HCT116 (cell line): ENCODE measurements at places on chromosomes 11 and 22.
A peak's percentile ranks its signal among the peaks of the same experiment; 100 is the strongest.

- no peak for DNase-seq
Measured at GRCh38 chr11:73465023-73465675, 89.0 kb downstream of the RELT start.

- no peak for DNase-seq
Measured at GRCh38 chr11:133711545-133711944, 133.8 kb downstream of the SPATA19 start.

GRCh38 chr11:45739866-45740265, 65.1 kb upstream of the SLC35C1 start:
- DNase-seq: no peak

GRCh38 chr11:36352922-36353321, 56.8 kb downstream of the PRR5L start:
- no peak for DNase-seq

DNA sequence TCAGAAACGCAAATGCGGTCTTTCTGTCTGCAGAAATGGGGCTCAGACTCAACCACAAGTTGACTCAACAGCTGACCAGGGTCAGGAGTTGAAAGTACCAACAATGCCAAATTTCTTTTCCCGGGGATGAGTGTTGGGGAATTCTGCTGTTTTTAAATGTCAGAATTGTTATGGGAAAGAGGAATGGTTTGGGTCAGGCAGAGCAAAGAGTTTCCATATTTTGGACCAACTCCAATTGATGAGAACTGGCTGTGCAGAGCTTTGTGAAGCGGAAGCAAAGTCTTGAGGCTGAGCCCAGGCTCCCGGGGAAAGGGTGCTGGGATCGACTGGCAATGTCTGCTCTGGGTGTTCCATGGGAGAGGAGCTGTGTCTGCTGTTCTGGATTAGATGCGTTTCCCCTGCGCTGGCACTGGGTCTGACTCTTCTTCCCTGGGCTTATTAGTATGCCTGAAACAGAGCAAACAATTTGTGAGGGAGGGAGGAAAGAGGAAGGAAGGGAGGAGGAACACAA, 36.2 kb downstream of the TXN2 start:
- no peak for DNase-seq

GRCh38 chr11:97703851-97704250, 1314.0 kb downstream of the JRKL start:
- no peak for DNase-seq

DNA sequence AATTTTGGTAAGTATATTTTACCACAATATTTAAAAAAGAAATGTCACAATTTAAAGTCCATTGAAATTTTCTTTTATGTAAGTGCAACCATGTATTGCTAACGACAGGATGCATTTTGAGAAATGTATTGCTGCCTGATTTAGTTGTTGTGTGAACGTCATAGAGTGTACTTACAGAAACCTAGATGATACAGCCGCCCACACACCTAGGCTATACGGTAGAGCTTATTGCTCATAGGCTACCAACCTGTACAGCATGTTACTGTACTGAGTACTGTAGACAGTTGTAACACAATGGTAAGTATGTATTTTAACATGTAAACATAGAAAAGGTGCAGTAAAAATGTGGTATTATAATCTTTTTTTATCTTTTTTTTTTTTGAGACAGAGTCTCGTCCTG, 48.1 kb downstream of the CBL start:
- DNase-seq: no peak

DNA sequence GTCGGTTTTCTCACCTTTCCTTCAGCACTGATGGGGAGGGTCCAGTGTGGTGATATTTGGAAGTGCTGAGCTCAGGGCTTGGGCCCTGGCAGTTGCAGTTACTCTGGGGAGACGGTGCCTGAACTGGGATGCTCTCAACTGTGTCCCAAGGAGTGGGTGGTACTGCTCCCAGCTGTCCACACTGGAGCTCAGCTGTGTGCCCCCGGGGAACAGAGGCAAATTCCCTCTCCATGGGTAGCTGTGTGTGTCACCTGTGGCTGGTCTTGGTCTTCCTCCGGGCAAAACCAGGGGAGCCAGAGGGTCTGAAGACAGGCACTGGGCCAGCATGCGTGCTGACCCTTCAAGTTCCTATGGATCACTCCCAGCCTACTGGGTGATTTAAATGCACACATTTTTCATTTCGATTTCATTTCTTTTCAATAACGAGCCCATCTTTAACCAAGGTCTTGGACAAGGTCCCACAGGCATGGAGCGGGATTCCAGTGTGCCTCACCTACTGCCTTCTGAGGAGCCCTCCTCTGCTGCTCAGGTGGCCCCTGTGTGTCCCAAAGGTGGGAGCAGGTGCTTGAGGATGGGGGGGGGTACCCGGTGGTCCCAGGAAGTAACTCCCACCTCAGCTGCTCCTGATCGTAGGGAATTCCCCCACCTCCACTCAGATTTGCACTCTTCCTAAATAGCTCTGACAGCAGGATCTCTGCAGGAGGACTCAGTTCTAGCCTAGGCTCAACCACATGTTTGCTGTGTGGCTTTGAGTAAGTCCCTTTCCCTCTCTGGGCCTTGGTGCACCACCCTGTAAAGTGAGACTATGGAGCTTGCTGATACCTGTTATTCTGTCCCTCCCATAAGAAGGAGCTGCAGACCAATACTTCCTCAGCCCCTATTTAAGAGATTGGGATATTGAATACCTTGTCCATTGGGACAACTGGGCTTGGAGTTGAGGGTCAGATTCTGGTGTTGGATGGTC, 16.8 kb downstream of the PRDM11 start:
- DNase-seq: no peak

GRCh38 chr11:26025676-26026075, 306.3 kb upstream of the ANO3 start:
- no peak for DNase-seq

GRCh38 chr11:92269021-92269420, 44.4 kb downstream of the FAT3 start:
- DNase-seq: no peak

GRCh38 chr11:123406441-123407129, 23.5 kb upstream of the GRAMD1B start:
- DNase-seq: no peak

DNA sequence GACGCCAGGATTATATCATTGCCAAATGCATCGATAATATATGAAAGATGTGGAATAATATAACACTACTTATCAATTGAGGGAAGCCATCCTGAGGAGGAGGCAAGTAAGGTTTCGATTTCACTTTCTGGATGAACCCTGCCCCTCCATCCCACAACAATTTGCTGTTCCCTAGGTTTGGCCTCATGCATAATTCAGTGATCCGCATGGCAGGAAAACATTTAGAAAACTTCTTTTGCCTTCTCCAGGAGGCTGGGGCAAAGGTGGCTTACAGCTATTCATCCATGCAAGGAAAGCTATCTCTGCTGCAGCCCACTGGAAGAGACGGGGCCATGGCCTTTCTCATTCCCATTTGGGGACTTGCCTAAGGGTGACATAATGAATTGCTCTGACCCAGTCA, 489.4 kb upstream of the CADM1 start:
- DNase-seq: no peak

DNA sequence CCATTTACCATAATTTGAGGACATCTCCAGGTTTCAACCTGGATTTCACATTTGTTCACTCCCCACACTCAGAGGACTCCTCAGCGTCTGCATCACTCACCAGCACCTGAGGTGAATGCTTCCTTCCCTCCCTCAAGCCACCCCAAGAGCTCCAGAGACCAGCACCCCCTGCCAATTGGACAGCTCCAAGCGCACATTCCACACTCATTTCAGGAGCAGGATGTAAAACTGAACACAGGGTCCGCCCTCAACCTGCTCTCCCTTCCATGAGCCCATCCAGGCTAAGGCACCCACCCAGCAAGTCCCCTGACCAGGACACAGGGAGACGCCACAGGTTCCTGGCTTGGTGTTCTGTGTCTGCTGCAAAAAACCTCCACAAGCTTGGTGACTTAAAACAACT, 3.9 kb downstream of the SCGB1D1 start:
- no peak for DNase-seq

GRCh38 chr11:16456366-16456765, 100.0 kb upstream of the SOX6 start:
- no peak for DNase-seq

DNA sequence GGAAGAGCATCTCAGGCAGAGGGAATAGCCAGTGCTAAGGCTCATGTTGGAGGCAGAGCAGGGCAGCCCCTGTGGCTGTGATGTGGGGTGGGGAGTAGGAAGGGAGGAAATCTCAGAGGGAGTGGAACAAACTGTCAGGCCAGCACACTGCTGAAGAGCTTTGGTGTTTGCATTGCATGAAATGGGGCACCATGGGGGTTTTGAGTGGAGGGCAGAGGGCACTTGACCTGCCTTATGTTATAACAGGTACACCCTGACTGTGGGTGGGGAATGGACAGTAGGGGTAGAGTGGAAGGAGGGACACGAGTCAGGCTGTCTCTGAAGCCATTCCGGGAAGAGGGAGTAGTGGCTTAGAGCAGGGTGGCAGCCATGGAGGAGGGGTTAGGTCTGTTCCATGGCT, 24.0 kb downstream of the PRDM11 start:
- no peak for DNase-seq

DNA sequence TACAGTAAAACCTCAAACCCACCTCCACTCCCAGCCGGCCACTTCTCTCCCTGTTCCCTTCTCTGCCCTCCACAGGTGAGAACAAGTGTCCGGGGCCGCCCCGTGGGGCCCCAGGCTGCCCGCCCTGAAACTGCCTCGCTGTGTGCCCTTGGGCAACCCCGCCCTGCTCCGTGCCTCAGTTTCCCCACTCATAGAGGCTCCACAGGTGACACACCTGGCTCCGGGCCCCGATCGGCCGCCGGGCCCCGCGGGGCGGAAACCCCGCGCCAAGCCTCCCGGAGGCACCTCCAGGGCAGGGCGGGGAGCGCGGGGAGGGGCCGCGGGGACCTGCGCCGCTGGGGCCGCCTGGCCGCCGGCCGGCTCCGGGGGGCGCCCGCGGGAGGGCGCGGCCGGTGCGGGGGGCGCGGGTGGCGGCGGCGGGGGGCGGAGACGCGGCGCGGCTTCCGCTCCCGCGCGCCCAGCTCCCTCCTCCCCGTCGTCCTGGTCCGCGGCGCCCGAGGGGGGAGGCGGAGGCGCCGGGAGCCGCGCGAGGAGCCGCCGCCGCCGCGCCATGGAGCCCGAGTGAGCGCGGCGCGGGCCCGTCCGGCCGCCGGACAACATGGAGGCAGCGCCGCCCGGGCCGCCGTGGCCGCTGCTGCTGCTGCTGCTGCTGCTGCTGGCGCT, at the start of gene LRP5:
LRP5 (plus strand) TSS at position 475 of the 663 bp plus-strand sequence; CDS start at position 599, 124 bp downstream.
- DNase-seq: no peak

- DNase-seq: no peak
Measured at GRCh38 chr11:66363805-66364535, 7.6 kb downstream of the SLC29A2 start.

DNA sequence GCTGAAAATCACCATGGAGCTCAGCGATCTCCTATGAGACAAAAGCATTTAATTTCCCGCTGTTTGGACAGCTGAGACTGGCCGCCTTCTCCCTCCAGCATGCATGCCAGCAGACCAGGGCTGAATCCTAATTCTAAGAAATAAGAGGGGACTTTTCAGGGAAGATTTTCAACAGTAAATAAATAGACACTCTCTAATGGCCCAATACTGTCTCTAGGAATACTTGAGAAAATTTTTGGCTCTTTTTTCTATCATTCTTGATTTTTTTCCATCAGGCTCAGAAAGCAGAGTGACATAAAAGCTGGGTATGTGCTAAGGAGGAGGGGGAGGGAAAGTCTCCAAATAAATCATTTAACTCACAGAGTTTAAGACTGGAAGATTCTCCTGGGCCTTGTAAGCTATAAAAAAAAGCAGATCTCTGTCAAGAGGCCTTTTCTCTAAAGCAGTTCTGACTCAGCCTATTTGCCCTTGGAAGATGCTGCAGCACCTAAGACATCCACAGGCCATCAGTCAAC, 17.6 kb upstream of the SPON1 start:
- no peak for DNase-seq

DNA sequence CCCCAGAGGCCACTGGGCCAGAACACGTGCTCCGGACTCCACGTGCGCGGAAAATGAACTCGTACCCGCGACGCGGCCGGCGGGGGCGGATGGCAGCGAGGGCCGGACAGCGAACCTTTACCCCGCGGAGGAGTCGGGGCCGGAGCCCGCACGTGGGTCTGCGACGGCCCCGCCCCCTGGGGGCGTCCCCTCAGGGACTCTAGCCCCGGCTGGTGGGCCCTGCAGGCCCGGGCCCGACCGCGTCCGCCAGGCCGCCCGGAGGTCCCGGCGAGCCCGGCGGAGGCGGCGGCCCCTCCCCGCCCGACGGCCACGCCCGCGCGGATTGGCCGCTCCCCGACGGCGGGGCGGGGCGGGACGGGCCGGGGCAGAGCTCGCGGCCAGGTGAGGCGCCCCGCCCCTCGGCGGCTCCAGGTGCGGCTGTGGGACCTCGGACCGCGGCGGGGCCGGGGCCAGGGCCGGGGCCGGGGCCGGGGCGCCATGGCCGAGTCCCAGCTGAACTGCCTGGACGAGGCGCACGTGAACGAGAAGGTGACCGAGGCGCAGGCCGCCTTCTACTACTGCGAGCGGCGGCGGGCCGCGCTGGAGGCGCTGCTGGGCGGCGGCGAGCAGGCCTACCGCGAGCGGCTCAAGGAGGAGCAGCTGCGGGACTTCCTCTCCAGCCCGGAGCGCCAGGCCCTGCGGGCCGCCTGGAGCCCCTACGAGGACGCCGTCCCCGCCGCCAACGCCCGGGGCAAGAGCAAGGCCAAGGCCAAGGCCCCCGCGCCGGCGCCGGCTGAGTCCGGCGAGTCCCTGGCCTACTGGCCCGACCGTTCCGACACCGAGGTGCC, at the start of gene FAM83F:
FAM83F (plus strand) TSS at position 389 of the 827 bp plus-strand sequence; CDS start at position 478, 89 bp downstream.
- DNase-seq: peak; percentile 24

- no peak for DNase-seq
Measured at GRCh38 chr11:66194391-66194790, 74.0 kb upstream of the RAB1B start.

DNA sequence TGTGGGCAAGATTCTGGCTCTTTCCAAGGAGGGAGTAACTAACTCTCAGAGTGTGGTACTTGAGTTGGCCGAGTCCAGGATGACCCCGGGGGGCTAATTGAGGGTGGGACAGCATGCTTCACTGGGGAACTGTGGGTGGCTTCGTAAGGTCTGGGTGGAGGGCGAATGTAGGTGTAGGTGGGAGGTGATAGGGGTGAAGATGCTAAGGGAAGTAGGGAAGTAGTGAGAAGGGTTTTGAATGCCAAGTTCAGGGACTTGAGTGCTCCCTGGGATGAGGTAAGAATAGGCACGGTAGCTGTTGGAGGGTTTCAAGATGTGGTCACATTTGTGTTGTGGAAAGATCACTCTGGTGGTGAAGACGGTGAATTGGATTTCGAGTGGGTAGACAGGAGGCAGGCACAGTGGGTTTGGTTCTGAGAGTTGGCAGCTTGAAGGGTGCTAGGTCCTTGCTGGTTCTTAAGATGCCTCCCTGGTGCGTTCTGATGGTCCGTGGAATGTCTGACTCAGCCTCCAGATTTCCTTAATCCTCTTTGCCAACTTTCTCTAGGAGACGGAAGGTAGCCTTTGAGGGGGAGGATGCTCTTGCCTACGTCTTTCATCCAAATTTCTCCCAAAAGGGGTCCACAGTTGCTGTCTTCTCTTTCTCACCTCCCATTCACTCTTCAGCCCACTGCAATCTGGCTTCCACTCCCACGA, 2.5 kb upstream of the DNAL4 start:
- DNase-seq: no peak
